ENCODE measurements at places on chromosomes 12 and 14.

DNA sequence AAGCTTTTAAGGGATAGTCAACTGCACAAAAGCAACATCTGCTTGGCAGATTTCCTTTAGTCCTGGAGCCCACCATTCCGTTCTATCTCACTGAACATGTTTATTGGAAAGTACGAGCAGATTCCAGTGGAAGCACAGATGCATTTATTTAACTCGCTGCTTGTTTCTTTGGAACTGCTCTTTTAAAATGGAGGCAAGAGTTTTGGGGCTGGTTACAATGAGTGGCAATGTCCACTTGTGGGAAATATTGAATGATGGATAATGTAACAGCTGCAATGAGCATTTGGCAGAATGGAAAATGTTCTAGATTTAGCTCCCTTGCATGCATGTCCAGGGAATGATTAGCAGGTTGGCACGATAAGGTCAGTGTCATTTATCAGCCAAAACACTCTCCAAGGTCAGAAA is 163.0 kb downstream of the ATP23 start:
- DNase-seq = no peak

DNA sequence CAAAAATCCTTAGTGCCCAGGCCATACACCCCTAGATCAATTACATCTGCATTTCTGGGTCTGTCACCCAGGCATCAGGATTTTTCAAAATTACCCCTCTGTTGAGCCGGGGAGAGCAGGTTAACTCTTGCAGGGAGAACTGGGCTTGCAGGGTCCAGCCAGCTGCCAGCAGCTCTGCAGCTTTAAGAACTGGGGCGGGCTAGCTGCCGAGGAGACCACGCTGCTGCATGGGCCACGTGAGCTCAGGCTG is at the start of gene DGLUCY:
Gene DGLUCY, plus strand, starts transcription at position 245 of the 250 bp plus-strand sequence. CDS start 46,222 bp downstream, outside the sequence.
- DNase-seq = peak; percentile 62

- no peak for DNase-seq
Measured at GRCh38 chr12:41515953-41516352, 327.8 kb downstream of the PDZRN4 start.

DNA sequence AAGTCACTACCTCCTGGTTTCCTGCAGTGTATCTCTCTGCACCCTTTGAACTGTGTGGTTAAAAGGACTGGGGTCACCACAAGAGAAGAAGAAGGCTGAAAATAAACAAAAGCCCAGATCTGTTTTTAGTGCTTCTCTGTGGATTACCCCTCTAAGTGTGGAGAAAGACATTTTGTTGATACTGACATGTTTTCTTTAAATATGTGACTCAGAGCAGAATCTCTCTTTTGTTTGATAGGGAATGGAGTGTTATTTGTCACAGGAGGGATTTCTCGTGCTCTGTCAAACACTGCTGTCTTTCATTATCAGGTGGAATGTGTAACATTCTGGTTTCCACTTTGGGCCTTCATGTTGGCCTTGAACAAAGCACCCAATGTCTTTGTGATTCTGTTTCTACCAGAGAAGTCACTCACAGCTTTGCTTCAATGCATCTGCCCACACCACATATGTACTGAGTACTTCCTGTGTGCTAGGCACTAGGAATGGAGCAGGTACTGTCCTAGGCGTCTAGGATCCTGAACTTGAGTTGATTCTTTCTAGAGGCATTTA is 82.1 kb downstream of the PLXNC1 start:
- no peak for DNase-seq

- no peak for DNase-seq
Measured at GRCh38 chr12:60173224-60174170, 577.7 kb downstream of the SLC16A7 start.

GRCh38 chr12:41234692-41235091 is 46.6 kb downstream of the PDZRN4 start:
- DNase-seq = no peak

- DNase-seq = no peak
Measured at GRCh38 chr12:65330331-65330730, 51.8 kb downstream of the MSRB3 start.

DNA sequence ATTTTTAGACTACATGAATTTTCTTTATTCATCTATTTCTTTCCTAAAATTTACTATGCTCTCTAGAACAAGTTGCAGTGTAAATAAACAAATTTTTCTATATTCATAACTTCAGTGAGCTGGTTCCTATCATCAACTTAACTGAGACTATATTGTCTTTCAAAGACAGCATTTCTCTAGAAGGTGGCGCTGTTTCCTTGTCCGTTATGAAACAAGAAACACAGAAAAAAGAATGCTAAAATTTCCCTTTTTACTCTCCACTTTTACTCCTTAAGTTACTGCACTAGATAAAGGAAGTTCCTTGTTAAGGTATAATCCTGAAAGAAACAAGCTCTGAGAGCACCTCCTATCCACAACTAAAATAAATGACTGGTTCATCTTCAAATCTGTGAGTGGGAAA is 8.2 kb upstream of the CLEC2A start:
- DNase-seq = no peak

GRCh38 chr14:45902241-45902640 is 649.2 kb upstream of the MIS18BP1 start:
- DNase-seq = no peak

GRCh38 chr12:68536885-68537485 is 73.7 kb upstream of the RAP1B start:
- DNase-seq = no peak

DNA sequence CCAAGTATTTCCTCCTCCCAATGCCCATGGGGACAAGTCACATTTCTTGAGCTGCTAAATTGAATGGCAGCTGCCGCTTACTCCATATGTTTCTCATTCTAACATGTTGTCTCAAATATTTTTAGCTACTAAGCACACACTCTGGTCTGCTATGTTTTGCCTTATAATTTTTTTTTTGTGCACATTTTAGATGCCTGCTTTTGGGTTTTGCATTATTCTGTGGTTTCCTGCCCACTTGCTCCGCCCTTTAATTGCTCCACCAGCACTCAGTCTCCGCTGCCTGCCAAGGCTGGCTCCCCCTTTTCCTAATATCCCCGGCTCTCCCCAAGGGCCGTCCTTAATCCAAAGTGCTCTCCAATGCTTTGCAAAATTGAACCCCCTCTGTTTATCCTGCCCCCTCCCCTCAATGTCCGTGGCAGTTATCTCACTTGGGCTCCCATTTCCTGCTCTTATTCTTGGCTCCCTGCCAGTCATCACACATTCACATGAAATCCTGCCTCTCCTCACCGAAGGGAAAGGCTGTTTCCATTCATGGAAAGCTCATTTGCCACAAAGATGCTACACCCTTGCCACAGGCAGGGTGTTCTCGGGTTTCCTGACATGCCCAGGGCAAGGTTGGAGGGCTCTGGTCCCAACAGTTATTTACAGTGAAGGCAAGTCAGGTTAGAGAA is 79.4 kb downstream of the C12orf75 start:
- peak; percentile 60 for DNase-seq

DNA sequence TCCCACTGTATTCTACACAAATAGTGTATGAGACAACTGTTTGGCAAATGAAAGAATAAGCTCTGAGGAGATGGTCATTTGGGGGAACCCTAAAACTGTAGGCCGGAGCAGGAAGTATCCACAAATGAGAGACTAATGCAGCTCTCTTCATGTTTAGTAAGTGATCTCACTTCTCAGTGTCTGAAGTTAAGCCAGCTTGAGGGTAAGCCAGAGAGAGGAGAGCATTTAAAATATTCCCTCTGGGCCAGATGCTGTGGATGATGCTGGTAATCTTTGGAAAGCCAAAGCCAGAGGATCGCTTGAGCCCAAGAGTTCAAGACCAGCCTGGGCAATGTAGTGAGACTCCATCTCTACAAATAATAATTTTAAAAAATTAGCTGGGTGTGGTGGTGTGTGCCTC is 130.6 kb upstream of the SINHCAF start:
- DNase-seq = no peak

- DNase-seq = no peak
Measured at GRCh38 chr14:55454264-55455002, 14.0 kb upstream of the TBPL2 start.

DNA sequence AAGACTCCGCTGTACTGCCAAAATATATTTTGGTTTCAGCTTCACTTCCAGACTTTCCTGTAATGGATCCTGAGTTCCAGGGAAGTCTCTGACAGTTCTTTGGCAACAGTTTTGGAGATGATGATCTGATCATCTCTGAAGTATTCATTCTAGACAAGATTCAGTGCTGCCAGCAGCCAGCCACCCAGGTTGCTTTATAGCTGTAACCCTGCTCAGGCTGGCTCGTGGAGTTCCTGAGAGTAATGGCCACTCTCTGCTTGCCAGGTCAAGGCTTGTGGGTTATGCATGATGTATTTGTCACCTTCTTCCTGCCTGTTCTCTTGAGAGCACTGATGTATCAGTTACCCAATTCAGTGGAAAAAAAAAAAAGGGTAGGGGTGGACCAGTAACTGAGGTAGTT is 124.3 kb downstream of the PPHLN1 start:
- no peak for DNase-seq

DNA sequence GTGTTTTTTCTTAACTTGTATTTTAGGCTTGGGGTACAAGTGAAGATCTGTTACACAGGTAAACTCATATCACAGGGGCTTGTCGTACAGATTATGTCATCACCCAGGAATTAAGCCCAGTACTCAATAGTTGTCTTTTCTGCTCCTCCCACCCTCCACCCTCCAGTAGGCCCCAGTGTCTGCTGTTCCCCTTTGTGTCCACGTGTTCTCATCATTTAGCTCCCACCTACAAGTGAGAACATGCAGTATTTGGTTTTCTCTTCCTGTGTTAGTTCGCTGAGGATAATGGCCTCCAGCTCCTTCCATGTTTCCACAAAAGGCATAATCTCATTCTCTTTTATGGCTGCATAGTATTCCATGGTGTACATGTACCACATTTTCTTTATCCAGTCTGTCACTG is 166.7 kb downstream of the RIMBP2 start:
- DNase-seq = no peak

GRCh38 chr12:19771858-19772257 is 332.6 kb downstream of the AEBP2 start:
- DNase-seq = no peak

DNA sequence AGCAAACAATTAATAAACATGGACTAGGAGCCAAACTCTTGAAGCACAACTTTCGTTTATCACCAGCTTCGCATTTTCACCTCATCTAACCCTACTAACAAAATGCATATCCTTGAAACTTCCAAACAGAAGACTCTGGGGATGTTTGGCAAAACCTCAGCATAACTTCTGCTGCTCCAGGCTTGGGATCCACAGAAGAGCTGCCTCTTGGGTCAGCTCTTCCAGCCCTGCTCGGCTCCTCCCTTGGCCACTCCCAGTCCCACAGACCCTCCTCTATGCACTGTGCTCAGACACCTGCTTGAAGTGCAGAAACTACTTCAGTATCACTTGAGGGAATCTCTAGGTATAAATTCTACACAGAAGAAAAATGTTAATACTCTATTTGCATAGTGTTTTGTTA is 110.0 kb upstream of the AMIGO2 start:
- DNase-seq = no peak

GRCh38 chr12:69966409-69966808 is 141.4 kb downstream of the MYRFL start:
- no peak for DNase-seq

- no peak for DNase-seq
Measured at GRCh38 chr14:52545584-52546317, 6.6 kb downstream of the TXNDC16 start.

DNA sequence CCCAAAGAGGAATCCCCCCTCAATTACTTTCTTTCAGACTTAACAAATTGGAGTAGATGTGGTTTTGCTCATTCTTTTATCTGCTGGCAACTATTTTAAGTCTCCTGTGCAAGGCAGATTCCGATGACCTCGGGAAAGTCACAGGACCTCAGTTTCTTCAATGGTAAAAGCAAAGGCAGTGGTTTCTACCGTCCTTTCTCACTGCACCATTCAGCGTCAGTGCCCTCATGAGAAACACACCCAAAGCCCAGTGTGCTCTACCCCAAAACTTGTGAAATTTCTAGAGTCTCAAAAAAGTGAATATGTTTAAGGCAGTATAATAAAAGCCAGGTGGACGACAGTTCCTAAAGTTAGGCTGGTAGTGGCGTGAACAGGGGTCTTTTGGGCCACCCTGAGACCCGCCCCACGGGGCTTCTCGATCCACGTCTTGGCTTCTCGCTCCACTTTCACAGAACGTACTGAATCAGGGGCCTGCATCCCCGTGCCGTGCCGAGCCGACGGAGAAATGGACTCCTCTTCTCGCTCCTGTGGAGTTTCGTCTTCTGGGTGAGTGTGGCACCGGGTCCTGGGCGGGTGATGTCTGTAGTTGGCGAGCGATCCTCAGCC is 1.3 kb upstream of the ARHGAP5 start:
- no peak for DNase-seq

DNA sequence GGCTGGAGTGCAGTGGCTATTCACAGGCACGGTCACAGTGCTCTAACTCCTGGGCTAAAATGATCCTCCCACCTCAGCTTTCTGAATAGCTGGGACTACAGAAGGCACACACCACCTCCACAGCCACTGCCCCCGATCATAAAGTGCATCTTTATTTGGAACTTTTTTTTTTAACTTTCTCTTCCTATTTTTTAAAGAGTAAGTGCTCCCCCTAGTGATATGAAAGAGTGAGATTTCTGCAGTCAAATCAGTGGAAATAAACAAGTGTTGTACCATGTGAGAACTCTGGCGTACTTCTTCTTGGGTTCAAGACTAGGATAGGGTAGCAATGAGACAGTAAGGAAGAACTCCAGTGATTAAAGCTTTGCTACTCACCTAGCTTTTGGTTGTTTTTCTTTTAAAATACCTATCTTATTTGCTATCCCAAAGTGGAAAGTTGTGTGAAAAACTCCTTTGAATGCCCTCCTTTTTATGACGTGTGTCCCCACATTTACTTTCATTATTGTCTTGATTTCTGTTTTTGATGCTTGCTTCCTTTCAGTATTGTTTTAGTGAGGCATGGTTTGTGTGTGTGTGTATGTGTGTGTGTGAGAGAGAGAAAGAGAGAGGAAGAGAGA is 6.6 kb downstream of the PPP4R4 start:
- DNase-seq = no peak

DNA sequence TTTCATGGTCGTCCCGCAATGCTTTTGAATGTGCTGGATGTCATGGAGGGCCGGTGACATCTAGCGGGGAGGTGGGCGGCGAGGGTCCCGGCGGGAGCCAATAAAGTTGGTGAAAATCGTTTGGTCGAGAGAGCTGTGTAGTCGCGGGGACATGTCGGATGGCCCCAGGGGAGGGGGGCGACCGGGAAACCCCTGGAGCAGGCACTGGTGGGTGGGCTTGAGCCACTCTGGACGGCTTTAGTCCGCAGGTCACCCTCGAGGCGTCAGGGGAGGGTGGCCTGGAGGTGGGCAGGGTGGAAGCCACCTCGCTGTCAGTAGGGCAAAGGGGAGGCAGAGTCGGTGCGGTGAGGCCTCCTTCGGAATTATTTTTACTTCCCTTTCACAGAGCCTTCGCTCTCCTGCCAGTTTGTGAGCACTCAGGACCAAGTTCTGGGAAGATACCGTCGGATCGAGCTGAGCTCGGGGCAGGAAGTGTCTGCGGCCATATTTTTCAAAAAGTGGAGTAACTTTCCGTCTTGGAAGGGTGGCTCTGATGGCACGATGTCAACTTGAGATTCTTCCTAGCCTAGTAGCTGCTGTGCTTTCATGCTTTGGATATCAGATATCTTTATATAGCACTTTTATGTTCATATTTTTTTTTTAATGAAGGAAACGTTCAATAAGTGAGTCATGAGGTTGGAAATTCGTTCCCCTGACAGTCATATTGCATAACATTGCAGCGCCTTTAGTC is 28.2 kb downstream of the WBP11 start:
- no peak for DNase-seq
